AG09319 (cell line): ENCODE measurements at places on chromosomes 11 and 22.

DNA sequence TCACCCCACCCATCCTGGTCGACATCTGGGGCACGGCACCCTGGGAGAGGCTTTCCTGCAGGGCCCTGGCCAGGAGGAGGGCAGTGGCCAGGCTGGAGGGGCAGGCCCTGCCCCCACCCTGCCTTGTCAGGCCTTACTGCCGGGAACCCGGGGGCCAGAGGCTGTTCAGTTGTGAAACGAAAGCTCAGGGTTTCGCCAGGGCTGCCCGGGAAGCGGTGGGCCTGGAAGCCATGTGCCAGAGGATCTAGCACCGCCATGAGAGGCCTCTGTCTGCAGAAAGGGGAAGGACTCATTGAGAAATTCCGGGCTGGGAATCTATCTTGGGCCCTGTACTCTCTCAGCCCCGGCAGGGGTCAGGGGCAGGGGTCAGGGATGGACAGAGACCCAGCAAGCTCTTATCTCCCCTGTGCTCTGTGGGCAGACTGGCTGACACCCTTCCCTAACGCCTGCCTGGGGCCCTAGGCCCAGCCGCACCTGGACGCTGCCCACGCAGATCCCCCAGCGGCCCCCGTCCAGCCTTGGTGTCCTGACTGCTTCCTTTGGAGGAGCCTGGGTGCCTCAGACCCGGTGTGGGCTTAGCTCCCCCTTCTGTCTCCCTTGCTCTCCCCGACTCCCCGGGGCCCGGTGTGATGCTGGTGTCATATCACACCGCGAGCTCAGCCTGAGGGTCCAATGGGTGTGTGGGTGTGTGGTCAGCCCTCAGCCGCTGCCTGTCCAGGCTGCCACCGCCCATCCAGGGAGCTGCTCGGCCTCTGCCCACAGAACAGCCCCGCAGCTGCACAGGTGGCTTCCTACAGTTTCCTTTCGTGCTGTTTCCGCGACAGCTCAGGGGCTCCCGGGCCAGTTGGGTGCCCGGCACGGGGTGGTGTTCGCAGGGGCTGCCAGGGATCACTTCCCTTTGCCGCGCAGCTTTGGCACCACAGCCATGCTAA is 6.5 kb downstream of the PIM3 start:
- DNase-seq = no peak

- DNase-seq = no peak
Observed at GRCh38 chr11:1652442-1652770, 22.8 kb downstream of the KRTAP5-5 start.

- no peak for DNase-seq
Observed at GRCh38 chr11:14414470-14415461, 55.8 kb upstream of the RRAS2 start.

- peak; percentile 38 for DNase-seq
Observed at GRCh38 chr11:18105802-18106574, at the start of gene SAAL1. Gene SAAL1 (minus strand): TSS chr11:18106082. CDS start chr11:18106041, 41 bp downstream.

DNA sequence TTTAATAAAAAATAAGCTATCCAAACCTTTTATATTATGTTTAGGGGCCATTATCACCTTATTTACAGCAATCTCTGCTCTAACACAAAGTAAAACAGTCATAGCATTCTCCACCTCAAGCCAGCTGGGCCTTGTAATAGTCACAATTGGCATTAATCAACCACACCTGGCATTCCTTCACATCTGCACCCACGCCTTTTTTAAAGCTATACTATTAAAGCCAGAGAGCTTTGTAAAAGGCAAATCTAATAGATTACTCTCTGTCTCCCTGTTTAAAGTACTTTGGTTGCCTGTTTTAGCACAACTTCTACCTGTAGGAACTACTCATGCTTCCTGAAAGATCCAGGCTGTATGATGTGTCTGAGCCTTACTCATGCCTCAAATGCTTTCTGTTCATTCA is 113.1 kb downstream of the CSNK2A3 start:
- no peak for DNase-seq

- DNase-seq = no peak
Observed at GRCh38 chr11:100923555-100923954, 206.1 kb downstream of the PGR start.

DNA sequence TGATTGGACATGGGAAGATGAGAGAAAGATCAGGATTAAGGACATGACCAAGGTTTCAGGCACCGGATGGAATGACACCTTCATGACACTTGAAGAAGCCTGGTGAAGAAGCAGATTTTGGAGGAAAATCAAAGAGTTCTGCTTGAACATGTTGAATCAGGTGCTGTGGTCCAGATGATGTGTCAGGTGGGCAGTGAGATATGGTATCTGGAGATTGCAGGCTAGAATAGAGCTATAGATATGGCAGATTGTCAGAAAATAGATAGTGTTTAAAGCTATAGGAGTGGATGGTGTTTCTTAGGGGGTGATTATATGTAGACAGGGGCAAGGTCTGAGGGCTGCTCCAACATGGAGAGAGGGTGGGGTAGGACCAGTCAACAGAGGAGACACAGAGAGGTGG is 40.2 kb downstream of the PANX1 start:
- no peak for DNase-seq

GRCh38 chr11:120192831-120193625 is 17.8 kb upstream of the OAF start:
- no peak for DNase-seq

DNA sequence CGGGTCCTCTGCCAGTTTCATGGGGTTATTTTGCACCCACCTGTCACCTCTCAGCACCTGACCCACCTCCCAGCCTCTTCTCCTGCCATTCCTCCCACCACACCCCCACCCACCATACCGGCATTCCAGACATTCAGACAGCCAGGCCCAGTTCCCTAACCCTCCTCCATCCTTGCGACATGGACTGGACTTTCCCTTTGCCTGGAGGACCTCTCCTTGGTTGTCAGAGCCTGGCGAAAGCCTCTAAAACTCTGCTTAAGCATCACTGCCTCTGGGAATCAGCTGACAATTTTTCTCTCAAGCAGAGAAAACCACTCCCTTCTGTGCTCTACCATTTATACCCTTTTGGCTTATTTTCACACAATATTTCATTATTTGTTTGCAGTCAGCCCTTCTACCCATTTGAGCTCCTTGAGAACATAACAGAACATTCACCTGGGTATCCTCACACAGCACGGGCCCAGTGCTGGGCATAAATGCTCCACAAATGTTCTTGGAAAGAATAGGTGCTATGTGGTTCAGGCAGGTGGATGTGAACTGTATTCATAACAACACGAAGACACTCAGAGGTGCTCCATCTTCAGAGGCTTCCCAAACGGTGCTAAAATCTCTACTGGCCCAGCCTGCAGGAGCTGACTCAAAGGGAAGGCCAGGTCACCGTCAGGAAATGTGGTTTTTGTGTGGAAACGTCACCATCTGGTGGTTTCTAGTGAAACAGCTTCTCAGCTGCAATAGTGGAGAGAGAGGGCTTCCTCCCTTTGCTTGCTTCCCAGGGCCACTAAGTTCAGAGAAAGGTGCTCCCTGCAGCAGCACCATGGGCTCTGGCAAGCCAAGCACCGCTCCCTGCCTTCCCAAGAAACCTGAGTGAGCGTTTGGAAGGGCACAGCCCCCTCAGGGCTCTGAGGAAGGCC is 10.4 kb downstream of the SPATA19 start:
- no peak for DNase-seq

DNA sequence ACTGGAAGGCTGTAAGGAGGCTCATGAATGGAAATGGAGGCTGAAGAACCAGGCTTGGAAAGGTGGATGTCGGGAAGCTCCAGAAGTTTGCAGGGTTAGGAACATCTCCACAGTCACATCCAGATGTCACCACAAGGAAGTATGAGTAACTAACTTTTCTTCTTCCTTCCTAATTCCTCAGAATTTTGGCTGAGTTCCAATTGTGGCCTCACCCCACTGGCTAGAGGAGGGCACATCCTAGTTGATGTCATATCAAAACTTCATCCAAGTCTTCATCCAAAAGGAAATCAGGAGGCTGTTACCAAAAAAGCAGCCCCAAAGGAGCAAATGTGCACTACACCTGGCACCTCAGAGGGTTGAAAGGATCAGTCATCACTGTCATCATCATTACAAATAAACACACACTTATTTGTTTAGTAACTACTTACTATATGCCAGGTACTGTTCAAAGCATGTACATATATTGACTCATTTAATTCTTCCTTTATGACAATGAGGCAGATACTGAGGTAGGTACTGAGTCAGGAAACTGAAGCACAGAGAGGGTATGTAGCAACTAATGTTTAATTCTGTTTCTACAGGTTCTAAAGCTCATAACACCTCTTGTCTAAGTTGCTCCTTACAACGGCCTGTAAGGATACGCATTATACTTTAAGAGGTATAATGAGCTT is 7.3 kb upstream of the PTPN5 start:
- no peak for DNase-seq

- DNase-seq = no peak
Observed at GRCh38 chr11:132084433-132084832, 714.0 kb downstream of the NTM start.
